ENCODE measurements at places on chromosomes 12 and 14.

DNA sequence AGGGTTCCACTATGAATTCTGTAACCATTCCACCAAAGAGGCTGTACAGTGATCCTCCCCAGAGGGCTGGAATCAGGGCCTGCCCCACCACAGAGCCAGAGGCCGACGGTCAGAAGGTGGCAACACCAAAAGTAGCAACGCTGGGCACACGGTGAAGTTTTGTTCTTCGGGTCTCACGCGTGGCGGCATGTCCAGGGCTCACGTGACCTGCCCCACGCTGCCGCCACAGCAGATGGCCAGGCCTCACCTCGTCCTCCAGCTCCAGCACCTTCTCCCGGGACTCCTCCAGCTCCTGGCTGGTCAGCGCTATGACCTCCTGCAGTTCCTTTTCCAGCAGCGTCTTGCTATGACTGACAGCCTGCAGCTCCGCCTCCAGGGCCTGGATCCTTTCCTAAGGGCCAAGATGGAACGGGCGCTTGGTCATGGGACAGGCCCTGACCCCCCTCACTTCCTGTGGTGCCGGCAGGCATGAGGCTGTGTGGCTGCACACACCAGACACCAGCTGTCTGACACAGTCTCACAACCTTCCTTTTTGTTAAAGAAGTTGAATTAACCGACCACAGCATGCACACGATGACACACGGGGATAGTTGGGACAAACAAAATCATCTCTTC, 22.4 kb upstream of the ANKLE2 start:
- no peak for DNase-seq

DNA sequence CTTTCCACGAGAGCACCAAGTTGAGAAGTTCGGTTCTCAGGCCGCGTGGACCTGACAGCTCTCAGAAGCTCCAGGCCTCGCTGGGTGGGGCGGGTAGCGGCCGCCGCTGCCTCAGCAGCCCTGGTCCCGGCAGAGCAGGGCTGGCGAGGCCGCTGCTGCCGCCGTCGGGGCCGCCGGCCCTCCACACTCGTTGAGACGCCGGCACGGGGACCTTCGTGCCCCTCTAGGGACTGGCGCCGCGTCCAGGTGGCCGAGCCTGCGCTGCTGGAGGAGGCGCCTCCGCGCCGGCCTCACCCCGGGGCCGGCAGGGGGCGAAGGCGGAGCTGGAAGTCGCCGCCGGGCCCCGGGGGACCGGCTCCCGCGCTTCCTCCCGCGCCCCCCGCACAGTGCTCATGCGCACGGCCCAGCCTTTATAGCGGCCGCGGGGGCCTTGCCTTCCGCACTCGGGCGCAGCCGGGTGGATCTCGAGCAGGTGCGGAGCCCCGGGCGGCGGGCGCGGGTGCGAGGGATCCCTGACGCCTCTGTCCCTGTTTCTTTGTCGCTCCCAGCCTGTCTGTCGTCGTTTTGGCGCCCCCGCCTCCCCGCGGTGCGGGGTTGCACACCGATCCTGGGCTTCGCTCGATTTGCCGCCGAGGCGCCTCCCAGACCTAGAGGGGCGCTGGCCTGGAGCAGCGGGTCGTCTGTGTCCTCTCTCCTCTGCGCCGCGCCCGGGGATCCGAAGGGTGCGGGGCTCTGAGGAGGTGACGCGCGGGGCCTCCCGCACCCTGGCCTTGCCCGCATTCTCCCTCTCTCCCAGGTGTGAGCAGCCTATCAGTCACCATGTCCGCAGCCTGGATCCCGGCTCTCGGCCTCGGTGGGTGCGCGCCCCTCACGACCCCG, at the start of gene COCH:
TSS of gene COCH (plus strand) at position 440 of the 879 bp plus-strand sequence. CDS start at position 820, 380 bp downstream.
- peak; percentile 63 for DNase-seq

DNA sequence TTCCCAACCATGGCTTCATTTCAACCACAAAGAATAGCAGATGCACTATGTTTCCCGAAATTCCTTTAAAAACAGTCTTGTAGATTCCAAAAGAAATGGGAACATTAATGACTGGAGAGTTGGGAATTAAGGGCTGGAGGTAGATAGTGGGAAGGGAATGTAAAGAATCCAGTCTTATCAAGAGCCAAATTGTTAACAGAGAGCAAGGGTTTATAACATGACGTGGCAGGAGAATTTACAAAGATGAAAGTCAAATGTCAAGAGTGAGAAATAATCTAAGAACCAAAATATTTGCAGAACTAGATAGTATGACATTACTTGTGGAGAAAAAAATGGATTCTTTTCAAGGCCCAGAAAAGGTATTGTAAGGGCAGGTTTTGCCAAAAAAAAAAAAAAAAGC, 200.9 kb downstream of the GRIN2B start:
- DNase-seq = no peak

DNA sequence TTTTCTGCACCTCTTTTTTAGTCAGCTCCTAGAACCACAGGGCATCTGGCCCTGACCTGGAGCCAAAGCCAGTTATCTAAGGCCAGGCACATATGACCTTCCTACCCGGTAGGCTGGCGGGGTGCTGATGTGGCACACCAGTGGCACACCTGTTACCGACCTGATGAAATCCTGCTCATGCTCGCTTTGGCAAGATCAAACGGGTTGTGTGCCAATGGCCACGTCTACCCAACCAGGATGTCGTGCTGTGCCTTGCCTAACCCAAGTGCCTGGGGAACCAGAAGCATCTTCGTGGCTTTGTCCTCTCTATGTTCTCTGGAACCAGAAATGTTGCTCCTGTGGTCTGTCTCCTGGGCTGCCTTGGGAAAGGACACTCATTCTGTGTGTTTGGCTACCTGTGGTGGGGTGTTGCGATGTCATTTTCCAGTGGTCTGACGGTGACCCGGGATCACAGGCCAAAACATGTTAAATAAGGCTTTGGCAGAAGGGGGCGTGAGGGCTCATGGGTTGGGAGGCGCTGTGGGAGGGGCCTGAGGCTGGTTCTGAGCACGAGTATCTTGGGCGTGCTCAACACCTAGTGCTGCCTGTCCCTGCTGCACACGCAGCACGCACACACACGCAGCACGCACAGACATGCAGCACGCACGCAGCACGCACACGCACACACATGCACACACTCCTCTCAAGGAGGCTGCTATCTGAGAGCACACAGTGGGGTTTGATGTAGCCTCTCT, 27.9 kb downstream of the CCNK start:
- DNase-seq = no peak

DNA sequence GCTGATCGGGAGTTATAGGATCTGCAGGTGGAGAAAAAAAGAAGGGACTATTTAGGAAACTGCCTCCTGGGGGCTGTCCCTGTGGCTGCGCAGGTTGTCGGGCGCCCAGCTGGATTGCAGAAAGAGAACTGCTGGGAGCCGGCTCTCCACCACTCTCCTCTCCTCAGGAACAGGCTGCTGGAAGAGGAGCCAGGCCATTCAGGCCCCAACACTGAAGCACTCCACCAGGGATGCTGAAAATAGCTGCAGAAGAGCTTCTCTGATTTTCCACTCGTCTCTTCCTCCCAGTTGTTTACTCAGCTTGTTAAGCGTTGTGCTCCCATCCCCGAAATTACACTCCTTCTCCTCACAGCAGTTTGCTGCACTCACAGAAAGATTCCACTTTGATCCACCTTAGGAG, 347.3 kb downstream of the GLT1D1 start:
- no peak for DNase-seq

- DNase-seq = no peak
Observed at GRCh38 chr12:46221255-46222128, 47.4 kb downstream of the SLC38A1 start.

GRCh38 chr14:59208954-59209353, 20.5 kb downstream of the DAAM1 start:
- DNase-seq = no peak

Measured in activated naive CD8-positive, alpha-beta T cell treated with anti-CD3 and anti-CD28 coated beads for 36 hours (primary cell).